ENCODE measurements at places on chromosomes 13 and 19. TPM values are rescaled to one million over a fixed set of nuclear protein-coding genes. Genes with fewer than 3 reads are reported as not detected.
A peak's percentile ranks its signal among the peaks of the same experiment; 100 is the strongest.

Gene KIR3DL1
- not detected for total RNA-seq

Gene SYNE4
- 1.8 TPM for total RNA-seq

Gene PGLYRP1
- not detected for total RNA-seq

Gene FBN3
- total RNA-seq: 0.04 TPM

Gene CALR3
- not detected for total RNA-seq

Gene ZNF560
- total RNA-seq: not detected

Gene CATSPERD
- not detected for total RNA-seq

Gene ALOX5AP
- total RNA-seq: 10.9 TPM

- peak; percentile 93 for DNase-seq
Measured at GRCh38 chr19:13104360-13104847, 1.7 kb upstream of the LYL1 start.

DNA sequence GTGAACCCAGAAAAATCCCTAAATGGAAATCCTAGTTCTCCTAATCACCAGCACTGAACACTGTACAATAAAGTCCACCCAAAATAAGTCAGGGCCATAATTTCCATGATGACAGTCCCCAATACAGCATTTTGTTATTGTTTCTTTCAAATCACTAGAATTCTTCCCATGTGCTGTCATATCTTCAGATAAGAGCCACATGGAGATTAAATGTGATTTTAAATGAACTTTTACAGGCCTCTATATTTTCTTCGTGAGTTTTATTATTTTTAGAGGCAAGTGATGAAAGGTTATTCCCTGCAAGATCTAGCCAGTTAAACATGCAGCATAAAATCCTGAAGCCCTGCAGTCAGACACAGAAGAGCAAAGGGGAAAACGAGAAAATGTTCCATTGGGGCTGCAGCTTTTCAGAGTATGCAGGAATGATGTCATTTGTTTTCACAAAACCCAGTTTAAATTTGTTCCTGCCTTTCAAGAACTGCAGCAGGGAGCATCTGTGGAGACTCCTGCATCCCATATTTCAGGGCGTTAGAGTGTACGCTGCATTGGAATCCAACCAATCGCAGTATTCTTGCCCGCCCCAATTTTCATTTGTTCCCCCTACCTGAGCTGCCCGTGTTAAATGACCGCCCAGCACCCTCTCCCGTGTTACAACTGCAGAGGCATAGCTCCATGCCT lies 167.2 kb upstream of the KLF12 start:
- no peak for DNase-seq

- no peak for DNase-seq
Measured at GRCh38 chr13:49550942-49551644, 34.3 kb downstream of the RCBTB1 start.

DNA sequence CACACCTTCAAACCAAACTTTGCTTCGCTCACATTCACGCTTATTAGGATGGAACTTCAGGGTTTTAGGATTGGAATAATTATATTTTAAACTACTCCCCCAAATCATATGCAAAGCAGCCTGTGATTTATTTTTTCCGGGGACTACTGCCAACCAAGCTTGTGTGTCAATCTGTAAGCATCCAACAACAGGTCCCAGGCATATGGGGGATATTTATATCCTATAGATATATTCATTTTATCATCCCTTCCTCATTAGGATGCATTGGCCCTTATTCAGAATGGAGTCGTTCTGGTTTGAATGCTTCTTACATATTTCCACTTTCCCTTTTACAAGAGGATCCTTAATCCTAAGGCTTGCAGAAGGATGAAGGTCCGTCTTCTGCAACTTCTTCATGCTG lies 8.8 kb upstream of the C19orf84 start:
- no peak for DNase-seq

DNA sequence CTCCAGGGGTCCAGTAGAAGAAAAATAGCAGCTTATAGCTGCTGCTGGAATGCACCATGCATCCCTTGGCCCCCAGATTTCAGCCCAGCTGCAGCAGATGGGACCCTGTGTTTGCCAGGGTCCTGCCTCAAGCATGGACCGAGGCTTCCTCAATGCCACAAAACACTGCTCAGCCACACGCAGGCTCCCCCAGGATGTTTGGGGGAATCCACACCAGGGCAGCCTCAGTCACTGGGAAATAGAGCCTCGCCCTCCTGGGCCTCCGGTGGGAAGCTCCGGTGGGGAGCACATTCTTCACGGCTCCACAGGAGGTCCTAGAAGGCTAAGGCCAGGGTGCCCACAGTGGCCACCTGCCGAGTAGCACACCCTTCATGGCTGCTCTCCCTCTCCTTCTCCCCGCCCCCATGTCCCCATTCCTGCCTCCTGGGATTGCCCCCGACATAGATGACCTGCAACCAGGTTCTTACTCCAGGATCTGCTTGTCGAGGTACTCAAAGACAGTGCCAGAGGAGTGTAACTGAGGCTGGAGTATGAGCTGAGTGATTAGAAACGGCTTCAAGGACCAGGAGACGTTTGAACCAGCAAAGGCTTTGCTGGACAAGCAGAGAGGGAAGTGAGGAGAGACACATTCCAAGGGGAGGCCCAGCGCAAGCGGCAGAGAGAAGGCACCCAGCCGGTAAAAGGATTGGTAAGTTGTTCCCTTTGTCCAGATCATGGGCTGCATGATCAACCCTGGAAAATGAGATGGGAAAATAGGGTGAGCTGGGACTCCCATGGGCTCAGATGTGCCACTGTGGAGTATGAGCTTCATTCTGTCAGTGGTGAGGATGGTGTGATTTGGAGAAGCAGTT lies 110.7 kb upstream of the UQCRFS1 start:
- DNase-seq: peak; percentile 66

GRCh38 chr13:111270126-111270525 lies 50.3 kb upstream of the TEX29 start:
- no peak for DNase-seq

- no peak for DNase-seq
Measured at GRCh38 chr19:36203293-36203692, 11.2 kb downstream of the ZNF565 start.

All from lower leg skin (tissue), 4 donors.